ENCODE measurements at places on chromosomes 6 and 20.

- DNase-seq, result no peak
Measured at GRCh38 chr6:14638435-14638905, 520.9 kb downstream of the CD83 start.

GRCh38 chr6:150093397-150093796 lies 24.5 kb upstream of the ULBP3 start:
- DNase-seq, result no peak

GRCh38 chr20:34061695-34062094 lies 50.3 kb downstream of the EIF2S2 start:
- DNase-seq, result no peak

- DNase-seq, result no peak
Measured at GRCh38 chr6:54267798-54268197, 40.4 kb upstream of the TINAG start.

GRCh38 chr6:508614-509013 lies 117.1 kb downstream of the IRF4 start:
- DNase-seq, result no peak
